A549 treated with ZK216348 at 1 μM for 4 hours (cell line): ENCODE measurements at places on chromosomes 2 and 18. TPM values are rescaled to one million over a fixed set of nuclear protein-coding genes. Genes with fewer than 3 reads are reported as not detected.

MC5R gene
- total RNA-seq = not detected in 5 replicates

PSD4 gene
- 8.0 to 12.9 TPM (median 10.9 TPM) in 5 replicates for total RNA-seq

ACADL gene
- total RNA-seq = 0.11 to 0.24 TPM in 2 of 5 replicates, not detected in the others

SFT2D3 gene
- 3.8 to 6.9 TPM (median 6.0 TPM) in 5 replicates for total RNA-seq

FBLN7 gene
- 0.28 to 0.91 TPM (median 0.60 TPM) in 5 replicates for total RNA-seq

NTSR2 gene
- not detected in 5 replicates for total RNA-seq

CCT7 gene
- total RNA-seq = 554 to 823 TPM (median 598 TPM) in 5 replicates

SKA1 gene
- 9.7 to 15.0 TPM (median 12.4 TPM) in 5 replicates for total RNA-seq

APOB gene
- not detected in 5 replicates for total RNA-seq

RSAD2 gene
- 0.17 to 0.49 TPM (median 0.21 TPM) in 5 replicates for total RNA-seq

IRS1 gene
- total RNA-seq = 12.8 to 18.7 TPM (median 18.2 TPM) in 5 replicates

TMEM163 gene
- total RNA-seq = 0.07 TPM in 2 of 5 replicates, not detected in the others

CYP27A1 gene
- total RNA-seq = 0.17 to 0.20 TPM (median 0.17 TPM) in 3 of 5 replicates, not detected in the others

ASXL3 gene
- not detected in 5 replicates for total RNA-seq

DUSP19 gene
- 0.25 to 0.83 TPM (median 0.55 TPM) in 5 replicates for total RNA-seq

SCYGR5 gene
- total RNA-seq = not detected in 5 replicates

TYMS gene
- total RNA-seq = 162 to 192 TPM (median 176 TPM) in 5 replicates

PLEKHB2 gene
- 62.2 to 83.3 TPM (median 72.9 TPM) in 5 replicates for total RNA-seq

CPO gene
- 0.13 TPM in 1 of 5 replicates, not detected in the others for total RNA-seq

GPAT2 gene
- not detected in 5 replicates for total RNA-seq

MOB4 gene
- total RNA-seq = 12.8 to 37.1 TPM (median 25.7 TPM) in 5 replicates

MAP3K19 gene
- not detected in 5 replicates for total RNA-seq

LIPG gene
- 0.09 to 0.38 TPM (median 0.32 TPM) in 5 replicates for total RNA-seq

DCTN1 gene
- 107 to 172 TPM (median 149 TPM) in 5 replicates for total RNA-seq

TLX2 gene
- total RNA-seq = 0.15 to 0.74 TPM (median 0.21 TPM) in 5 replicates

EFHD1 gene
- 1.8 to 4.6 TPM (median 3.5 TPM) in 5 replicates for total RNA-seq

MFSD6 gene
- 17.6 to 33.9 TPM (median 27.3 TPM) in 5 replicates for total RNA-seq

VIT gene
- total RNA-seq = not detected in 5 replicates

GPR75 gene
- total RNA-seq = 1.5 to 2.3 TPM (median 1.9 TPM) in 5 replicates
